Urothelium cell line (cell line): ENCODE measurements at places on chromosomes 16 and 17.

- DNase-seq = no peak
These were observed 14.2 kb upstream of the TMEM11 start for GRCh38 chr17:21228111-21228510.

GRCh38 chr17:14838567-14838966 is 426.6 kb downstream of the PMP22 start:
- no peak for DNase-seq

GRCh38 chr16:49084628-49085390 is 196.8 kb downstream of the CBLN1 start:
- DNase-seq = no peak

DNA sequence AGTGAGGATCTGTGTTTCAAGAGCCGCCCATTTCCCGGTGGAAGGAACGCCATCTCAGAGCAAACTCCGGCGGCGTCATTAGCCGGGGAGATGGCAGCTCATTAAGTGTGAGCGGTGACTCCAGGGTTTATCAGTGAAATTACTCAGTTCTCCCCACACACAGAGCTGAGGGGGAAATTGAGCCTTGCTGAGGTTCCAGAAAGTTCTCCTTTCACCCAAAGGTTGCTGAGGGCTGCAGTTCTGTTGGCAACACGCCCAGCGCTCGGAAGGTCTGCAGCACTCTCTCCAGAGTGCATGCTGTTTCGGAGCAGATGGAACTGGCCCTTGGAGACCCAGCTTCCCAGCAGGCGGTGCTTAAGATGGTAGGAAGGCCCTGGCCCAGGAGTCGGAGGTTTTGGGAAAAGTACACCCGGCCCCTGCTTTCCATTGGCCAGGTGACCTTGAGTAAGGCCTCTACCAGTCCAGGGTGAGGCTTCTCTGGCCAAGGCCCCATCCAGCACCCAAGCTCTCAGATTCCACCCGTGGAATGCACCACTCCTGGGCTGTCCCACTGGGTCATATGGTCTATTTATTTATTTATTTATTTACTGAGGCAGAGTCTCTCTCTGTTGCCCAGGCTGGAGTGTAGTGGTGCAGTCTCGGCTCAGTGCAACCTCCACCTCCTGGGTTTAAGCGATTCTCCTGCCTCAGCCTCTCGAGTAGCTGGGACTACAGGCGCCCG is 167.7 kb upstream of the CIBAR2 start:
- no peak for DNase-seq

GRCh38 chr17:31565652-31566051 is 174.2 kb downstream of the RAB11FIP4 start:
- DNase-seq = no peak
